SJSA1 (cell line): ENCODE measurements at places on chromosomes 13 and 19. TPM values are rescaled to one million over a fixed set of nuclear protein-coding genes. Genes with fewer than 3 reads are reported as not detected.

COL4A2 gene
- total RNA-seq: 677 and 741 TPM in 2 replicates

XPO4 gene
- 11.5 and 20.1 TPM in 2 replicates for total RNA-seq

NCAN gene
- not detected in 2 replicates for total RNA-seq

ABHD8 gene
- total RNA-seq: 2.3 and 5.2 TPM in 2 replicates

DNA sequence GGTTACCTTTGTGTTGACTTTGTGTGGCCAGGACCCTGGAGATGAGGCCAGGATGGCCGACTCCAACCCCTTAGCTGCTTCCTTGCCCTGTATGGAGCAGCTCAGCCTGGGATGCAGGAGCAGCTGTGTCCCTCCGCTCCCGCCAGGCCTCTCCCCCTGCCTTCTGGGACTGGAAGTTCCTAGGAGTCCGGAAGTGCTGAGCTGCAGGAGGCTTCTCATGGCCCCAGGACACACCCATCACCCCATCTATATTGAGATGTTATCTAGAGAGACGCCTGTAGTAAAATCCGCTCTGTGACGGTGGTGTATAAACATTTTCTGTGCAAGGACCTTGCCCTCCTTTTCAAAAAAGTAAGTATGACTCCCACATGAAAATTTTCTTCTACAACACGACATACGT lies 27.0 kb downstream of the WTIP start:
- DNase-seq: no peak

FUT6 gene
- total RNA-seq: not detected in 2 replicates

STOML3 gene
- total RNA-seq: not detected in 2 replicates

DNA sequence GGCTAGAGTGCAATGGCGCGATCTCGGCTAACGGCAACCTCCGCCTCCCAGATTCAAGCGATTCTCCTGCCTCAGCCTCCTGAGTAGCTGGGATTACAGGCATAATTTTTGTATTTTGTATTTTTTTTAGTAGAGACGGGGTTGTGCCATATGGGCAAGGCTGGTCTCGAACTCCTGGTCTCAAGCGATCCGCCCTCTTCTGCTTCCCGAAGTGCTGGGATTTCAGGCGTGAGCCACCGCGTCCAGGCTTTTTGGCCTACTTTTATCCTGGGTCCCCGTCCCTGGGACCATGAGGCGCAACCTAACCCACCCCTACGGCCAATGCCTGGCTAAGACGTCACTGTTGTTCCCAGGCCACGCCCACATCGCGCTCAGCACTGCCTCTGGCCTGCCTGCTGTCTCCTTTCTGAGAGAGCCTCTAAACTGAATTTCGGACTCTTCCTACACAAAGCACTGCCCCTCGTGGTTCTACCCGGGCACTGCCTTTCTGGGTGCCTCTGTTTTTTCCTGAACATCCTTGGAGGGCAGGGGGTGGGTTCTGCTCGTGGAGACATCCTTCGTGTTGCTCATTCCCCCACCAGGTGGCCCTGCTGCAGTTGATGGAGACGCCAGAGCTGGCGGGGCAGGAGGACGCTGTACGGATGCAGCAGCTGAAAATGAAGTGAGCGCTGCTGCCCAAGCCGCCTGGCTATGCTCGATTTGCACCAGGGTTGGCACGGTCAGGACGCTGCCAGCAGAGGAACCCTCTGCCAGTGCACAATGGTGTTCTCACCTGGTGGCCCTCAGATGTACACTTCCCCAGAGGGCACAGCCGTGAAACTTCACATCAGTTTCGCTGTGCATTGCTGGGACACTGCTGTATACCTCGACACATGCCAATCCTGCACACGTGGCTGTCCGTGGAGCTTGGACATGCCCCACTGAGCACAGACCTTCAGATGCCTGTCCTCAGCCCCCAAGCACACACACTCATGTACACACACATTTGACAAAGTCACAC lies 2.0 kb downstream of the REX1BD start:
- no peak for DNase-seq

- DNase-seq: no peak
Measured at GRCh38 chr13:33794576-33794975, 23.4 kb upstream of the RFC3 start.

COG6 gene
- total RNA-seq: 21.9 and 23.7 TPM in 2 replicates

DNA sequence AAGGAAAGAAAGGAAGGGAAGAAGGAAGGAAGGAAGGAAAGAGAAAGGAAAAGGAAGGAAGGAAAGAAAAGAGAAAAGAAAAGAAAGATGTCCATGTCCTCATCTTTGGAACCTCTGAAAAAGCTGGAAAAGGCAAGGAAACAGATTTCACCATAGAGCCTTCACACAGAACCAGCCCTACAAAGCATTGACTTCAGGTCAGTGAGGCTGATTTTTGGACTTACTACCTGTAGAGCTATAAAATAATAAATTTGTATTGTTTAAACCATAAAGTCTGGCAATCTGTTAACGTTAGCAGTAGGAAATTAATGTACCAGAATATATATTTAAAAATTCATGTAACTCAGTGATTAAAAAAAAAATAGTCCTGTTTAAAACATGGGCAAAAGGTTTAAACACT lies 130.0 kb downstream of the PIBF1 start:
- DNase-seq: no peak

GRCh38 chr13:100826441-100826840 lies 151.8 kb upstream of the TMTC4 start:
- no peak for DNase-seq

DNA sequence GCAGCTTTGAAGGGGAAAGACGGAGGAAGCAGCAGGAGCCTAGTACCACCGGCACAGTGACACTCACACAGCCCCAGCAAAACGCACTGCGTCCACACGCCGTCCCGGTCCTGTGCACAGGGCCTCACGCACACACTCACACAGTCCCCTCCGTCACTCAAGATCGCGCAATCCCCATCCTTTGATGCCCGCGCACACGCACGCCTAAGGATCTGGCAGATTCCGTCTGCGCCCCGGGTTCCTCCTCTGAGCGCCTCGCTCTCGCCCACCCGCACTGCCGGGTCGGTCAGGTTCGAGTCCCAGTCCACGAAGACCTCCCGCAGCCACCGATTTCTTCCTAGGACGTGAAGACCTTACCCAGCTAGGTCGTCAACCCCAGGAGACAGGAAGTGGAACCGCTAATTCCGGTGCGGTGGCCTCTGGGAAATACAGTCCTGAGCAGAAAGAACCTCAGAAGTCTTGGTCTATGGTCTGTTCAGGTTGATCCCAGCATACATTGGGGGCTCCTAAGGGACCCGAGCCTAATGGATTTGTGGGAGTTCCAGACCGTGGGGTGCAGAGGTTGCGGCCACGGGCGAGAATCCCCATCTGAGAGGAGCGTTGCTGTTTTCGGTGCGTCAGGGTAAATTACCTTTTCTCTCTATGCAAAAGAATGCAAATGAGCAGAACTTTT lies at the start of gene ZNF780B:
Gene ZNF780B, minus strand, starts transcription at position 400 of the 673 bp plus-strand sequence. CDS start 5,899 bp downstream, outside the sequence.
- peak; percentile 61 for DNase-seq

DNA sequence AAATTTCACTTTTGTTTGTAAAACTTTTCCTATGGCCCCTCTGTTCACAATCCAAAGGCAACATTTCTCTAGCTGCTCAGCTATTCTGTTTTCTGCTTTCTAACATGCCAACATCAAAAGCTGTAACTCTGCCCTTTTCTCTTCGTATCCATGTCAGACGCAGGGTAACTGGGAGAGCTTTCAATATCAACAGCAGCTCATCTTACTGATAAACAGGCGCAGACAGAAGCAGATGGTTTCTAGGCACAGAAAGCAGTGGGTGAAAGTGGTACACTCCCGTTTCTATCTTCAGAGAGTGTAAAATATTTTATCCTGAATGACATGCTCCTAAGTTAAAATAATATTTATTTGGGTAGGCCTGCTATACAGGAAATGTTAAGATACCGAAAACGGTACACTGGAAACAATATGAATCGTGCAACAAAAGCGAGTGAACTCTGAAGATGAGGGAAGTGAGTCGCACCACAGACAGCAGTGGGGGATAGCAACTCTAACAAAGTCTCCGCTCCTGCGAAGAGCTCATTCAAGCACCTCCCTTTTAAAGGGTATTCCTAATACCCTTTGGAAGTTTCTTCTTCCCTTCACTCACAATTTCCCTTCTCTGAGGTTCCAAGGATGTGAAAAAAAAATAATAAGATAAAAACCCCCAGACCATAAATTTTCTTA lies 798.3 kb downstream of the GPC5 start:
- no peak for DNase-seq

DNA sequence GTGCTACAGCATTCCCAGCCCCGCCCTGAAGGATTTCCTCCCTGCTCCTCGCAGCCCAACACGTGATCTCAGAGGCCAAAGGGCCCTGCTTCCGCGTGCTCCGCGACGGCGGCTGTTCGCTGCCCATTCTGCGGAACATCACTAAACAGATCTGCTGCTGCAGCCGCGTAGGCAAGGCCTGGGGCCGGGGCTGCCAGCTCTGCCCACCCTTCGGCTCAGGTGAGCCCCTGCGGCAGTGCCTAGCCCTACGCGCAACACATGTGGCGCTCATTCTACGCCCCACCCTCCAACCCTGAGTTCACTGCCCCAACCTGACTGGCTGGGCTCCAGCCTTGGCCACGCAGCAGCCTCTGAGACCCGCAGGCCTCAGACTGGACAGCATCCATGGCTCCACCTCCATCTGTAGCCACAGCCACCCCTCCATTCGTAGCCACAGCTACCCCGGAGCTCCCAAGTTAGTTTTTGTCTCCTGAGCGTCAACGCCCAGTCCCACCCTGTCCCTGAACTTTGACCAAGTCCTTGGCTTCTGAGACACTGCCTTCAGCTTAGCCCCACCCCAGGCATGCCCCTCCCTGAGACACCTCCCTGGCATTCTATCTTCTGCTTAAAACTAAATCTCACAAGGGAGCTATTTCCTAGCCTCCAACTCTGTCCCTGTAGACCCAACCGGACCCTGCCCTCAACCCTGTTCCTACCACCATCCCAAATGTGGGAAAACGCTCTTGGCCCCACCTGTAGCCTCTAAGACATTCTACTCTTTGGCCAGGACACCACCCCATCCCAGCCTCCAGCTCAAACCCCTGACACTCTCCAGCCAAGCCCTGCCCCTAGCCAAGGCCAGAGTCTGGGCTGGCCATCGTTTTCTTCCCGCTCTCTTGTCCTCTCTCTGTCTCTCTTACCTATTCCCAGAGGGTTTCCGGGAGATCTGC lies 6.4 kb downstream of the LTBP4 start:
- DNase-seq: no peak

SLC25A41 gene
- total RNA-seq: not detected in 2 replicates

- no peak for DNase-seq
Measured at GRCh38 chr13:29507356-29507755, 88.1 kb downstream of the SLC7A1 start.

DNA sequence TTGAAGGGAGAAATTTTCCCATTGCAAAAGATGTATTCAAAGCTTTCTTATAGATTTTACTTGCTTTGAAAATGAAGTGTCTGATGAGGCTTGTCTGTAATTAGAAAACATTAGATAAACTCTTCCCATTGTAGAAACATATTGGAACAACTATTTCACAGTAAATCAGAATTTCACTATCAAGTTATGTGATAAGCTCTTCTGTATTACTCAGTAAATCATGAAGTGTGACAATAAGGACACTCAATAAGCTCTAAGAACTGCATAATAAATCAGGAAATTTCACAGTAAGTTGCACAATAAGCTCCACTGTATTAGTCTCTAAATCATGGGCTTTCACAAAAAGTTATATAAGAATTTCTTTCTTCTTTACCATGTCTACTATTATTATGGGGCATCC lies 1546.6 kb downstream of the SLITRK5 start:
- DNase-seq: no peak

- DNase-seq: no peak
Measured at GRCh38 chr19:52231154-52231910, 38.1 kb upstream of the ZNF766 start.

GRCh38 chr13:50386541-50387050 lies 371.4 kb downstream of the KCNRG start:
- DNase-seq: no peak

DNA sequence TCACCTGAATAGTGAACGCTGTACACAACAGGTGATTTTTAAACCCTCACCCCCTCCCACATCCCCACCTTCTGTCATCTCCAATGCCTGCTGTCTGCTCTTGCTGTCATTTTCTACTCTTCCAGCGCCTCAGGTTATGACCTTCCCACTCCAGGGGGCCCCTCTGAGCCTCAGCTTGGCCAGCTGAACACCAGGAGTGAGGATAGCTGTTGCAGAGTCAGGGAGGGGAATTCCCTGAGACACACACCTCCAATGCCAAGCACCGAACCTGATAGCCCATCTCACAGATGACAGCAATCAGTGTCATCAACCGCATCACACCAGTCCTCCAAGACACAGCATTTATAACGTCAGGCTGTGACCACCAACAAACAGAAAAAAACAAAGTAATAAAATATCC lies 193.5 kb downstream of the ZNF536 start:
- DNase-seq: peak; percentile 72

C19orf12 gene
- total RNA-seq: 35.3 and 40.1 TPM in 2 replicates

DNA sequence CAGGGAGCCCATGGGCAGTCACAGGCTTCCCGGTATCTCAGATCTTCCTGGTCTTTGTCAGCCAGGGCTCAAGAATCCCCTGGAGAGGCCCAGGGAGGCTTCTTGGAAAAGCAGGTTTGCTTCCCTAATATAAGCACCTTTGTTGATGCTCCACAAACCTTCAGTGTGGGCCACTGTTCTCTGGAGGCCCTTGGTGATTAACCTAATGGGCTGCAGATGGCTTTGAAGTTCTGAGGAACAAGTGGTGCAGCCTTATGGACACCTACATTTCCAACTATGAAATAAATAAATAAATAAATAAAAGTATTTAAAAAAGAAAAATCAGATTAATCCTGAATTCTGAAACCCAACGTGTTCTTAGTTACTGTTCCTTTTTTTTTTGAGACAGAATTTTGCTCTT lies at the start of gene BSPH1:
Gene BSPH1, minus strand, starts transcription at position 101 of the 400 bp plus-strand sequence. Its CDS starts 89 bp downstream, at position 12.
- DNase-seq: no peak

- no peak for DNase-seq
Measured at GRCh38 chr13:24887759-24888158, 123.8 kb downstream of the RNF17 start.

ZNF530 gene
- 12.6 and 21.4 TPM in 2 replicates for total RNA-seq

GRCh38 chr13:110677731-110678545 lies 28.0 kb downstream of the CARS2 start:
- no peak for DNase-seq

TMIGD2 gene
- not detected in 2 replicates for total RNA-seq

- no peak for DNase-seq
Measured at GRCh38 chr19:40597329-40597838, 3.8 kb upstream of the LTBP4 start.
